ENCODE measurements at places on chromosomes 11 and 22.

DNA sequence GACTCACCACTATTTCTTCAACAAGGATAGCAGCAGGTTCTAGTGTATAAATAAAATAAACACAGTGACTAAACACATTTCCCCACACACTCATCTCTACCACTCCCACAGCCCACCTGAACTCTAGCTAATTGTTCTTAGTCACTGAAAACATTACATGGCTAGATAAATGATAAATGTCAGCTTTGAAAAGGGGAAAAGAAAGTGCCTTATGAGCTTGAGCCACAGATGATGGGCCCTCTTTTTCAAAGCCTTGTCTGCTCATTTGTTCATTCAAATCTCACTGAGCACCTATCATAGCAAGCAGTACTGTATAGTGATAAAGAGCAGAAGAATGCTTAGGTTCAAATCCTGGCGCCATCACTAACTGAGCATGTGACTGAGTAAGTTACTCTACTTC, 58.3 kb downstream of the SIK3 start:
- DNase-seq: no peak

DNA sequence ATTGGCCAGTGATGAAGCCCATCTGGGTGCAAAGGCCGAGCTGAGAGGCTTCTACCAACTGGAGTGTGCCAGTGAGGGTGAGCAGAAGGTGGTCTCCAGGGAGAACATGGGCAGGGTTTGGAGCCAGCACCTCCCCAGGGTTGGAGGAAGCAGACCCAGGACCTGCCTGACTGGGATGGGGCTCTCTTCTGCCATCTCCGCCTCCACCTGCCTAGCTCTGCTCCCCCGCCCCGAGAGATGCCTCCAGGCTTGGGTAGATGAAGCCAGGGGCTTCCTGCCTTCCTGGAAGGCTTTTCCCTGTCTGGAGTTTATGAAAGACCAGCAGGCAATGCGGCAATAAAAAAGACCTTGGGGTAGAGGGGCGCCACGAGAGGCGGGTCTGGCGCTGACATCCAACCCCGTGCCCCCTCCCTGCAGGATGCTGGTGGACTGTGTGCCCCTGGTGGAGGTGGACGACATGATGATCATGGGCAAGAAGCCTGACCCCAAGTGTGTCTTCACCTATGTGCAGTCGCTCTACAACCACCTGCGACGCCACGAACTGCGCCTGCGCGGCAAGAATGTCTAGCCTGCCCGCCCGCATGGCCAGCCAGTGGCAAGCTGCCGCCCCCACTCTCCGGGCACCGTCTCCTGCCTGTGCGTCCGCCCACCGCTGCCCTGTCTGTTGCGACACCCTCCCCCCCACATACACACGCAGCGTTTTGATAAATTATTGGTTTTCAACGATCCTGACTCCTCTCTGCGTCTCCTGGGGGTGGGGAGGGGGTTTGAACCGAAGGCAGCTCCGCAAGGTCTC, 3.3 kb downstream of the SELENOM start:
- DNase-seq: no peak

DNA sequence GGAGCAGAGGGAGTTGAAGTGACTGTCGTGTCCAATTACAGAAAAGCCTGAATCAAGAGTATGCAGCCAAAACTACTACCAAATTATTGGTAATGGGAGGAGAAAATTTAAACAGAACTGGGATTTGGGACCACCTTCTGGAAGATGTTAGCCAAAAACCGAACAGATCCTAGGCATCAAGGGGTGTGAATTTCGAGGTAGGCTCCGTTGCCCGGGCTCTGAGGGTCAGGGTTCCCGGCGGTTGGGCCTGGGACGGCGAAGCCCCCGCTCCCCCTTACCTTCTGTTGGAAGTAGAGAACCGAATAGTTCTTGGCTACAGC, 313 bp downstream of the PRCP start:
- no peak for DNase-seq

DNA sequence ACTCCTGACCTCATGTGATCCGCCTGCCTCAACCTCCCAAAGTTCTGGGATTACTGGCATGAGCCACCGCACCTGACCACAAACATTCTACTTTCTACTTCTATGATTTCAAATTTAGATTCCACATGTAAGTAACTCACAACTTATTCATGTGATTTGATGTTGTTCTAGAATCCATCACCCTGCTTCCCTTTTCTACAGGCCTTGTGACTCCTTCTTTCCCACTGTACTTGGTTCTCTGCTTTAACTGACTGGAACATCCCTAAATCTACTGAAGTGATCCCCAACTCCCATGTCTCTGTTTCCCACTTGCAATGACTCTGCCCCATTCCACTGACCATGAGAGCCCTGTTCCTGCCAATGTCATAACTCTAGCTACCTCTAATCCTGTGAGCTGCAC, 25.7 kb upstream of the MRPL17 start:
- DNase-seq: no peak

DNA sequence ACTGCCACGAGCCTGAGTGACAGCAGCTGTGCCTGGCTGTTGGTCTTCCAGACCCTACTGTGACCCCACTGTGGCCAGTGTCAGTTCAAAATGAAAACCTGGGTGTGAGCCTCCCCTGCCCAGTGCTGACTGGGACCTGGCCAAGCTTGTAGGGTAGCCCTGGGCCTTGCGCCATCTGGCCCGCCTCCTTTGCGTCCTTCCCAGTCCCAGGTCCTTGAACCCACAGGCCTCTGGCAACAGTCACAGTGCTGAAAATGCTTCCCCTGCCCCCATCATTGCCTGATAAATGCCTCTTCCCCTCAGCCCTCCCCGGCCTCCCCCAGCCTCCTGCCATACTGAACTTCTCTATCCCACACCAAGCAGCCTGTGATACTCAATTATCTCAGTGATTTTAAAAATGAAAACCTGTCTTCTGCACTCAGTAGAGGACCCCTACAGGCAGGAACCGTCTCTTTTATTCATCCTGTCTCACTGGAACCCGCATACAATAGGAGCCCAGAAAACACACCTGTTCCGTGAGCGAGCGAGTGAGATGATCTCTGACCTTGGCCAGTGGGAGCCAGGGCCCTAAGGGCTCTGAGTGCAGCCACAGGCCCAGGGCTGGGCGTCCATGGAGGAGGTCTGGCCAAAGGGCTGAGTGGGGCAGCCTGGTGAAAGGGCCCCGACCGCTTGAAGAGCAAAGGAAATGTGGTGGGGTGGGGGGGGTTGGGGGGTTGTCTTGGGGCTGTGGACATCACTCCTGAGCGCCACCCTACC, 49.7 kb upstream of the TTLL12 start:
- DNase-seq: no peak

GRCh38 chr11:44899959-44900358, 50.7 kb downstream of the TP53I11 start:
- peak; percentile 9 for DNase-seq

GRCh38 chr11:114348200-114349191, 51.8 kb downstream of the C11orf71 start:
- peak; percentile 61 for DNase-seq

DNA sequence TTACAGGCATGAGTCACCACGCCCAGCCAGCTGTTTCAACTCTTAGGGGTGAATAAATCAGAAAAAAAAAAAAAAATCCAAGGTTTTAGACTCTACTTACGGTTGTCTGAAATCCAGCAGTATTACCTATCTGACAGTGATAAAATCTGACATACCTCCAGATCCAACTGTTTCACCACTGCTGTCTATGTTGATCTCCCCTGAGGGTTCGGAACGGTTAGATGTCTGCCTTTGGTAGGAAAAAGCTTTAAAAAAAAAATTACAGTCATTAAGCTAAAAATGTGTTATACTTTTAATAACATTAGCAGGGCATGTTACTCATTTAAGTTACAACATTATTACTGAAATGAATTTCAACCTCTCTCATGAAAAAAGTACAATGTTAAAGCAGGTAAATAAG, 21.1 kb downstream of the NCAPD3 start:
- no peak for DNase-seq

DNA sequence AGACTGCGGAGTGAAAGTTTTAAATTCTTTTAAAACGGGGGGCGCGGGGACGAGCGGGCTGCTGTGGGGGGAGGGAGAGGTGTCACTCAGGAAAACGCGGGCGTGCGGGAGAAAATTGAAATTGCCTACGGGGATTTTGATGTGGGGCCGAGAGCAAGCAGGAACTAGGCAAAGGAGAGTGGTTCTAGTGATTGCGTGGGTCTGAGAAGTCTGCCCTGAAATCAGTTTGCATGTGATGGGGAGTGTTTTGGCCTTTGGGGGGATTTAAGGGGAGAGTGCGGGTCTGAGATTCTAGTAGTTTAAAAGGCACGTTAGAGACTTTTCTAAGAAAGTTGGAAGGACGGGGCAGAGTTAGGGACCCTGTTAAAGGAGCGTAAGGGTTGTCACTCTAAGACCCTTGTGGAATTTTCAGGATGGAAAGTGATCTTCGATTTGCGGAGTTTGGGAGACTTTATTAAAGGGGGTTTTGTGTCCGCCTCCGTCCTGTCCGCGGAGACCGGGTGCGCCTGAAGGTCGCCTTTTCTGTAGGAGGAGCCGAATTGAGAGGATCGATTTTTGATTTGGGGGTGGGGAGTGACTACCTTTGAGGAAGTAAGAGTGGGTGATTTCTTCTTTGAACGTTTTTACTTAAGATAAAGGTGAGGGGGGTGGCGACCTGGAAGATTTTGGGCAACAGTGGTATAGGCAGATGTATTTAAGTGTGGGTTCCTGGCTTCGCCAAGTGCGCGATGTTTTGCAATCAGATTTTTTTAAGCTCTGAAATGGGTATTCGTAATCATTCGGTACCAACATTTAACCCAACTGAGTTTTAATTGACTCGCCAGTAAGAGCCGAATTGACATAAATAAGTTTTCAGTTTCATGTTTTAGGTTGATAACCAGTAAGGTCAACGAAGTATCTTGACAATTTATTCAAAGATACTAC, 1.1 kb downstream of the EED start:
- DNase-seq: peak; percentile 23

Data from CD4-positive, alpha-beta T cell treated with Interleukin-15 for 4 hours (primary cell).